ENCODE measurements at places on chromosomes 11 and 22.

DNA sequence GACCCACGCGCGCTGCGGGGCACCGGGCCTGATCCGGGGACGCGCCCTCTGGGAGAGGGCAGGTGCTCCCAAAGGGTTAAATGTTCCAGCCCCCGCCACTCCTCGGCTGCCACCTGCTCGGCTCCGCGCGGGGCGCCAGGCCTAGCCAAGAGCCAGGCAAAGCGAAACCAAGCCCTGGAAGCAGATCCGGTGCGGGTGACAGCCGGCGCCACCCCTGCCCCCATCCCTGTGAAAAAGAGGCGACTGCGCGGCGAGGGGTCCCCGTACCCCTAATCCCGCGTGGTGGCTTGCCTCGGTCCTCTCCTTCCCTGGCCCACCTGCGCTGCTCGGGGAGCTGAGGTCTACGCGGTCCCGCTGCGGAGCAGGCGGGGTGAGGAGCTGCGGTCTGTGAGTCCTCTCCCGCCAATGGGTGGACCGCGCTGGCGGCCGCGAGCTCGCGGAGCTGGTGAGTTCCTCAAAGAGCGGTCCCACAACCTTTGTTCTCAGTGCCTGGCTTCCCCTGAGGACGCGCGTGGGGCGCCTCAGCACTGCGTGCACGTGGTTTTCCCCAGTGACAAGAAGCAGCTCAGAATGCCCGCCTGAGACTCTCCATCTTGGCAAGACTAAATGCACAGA, at the start of gene ME3:
TSS of gene ME3 (minus strand) at position 610 of the 615 bp plus-strand sequence.
- peak; percentile 80 for DNase-seq

DNA sequence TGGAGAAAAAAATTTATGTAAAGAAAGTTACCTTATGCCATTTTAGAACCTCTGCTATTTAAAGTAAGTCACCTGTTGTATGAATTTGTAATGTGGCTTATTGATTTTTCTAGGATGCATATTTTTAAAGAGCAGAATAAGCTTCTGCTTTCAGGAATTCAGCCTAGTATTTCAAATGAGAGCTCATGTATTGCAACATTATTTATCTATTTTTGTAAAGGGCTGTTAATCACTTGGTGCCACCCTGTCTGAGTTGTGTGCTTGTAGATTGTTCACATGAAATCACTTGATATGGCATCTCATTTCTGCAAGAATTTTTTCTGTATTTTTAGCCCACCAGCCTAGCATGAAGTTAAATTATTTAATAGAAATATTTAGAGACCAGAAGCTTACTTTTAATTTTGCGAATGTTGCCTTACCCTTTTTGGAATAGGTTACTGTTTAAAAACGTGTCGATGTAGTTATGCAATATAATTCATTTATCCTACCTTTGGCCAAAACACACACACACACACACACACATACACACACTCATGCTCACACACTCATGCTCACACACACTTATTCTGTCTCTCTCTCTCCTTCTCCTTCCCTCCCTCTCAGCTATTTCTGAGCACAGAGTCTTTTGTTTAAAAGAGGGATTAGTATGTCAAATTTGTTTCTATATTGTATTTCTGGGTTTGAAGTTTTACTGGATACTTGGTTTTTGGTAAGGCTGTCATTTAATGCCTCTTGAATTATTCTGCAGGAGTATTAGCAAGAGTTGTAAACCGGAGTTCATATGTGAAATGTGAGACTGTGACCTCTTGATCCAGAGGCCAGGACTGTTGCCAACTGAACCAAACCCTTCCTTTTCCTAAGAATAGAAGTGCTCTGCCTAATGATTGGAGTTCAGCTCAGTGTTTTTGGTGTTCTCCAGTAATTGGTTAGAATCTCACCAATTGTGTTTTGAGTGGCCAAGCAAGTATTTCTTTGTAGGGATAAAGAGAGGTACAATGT, 34.4 kb downstream of the YAP1 start:
- peak; percentile 62 for DNase-seq

DNA sequence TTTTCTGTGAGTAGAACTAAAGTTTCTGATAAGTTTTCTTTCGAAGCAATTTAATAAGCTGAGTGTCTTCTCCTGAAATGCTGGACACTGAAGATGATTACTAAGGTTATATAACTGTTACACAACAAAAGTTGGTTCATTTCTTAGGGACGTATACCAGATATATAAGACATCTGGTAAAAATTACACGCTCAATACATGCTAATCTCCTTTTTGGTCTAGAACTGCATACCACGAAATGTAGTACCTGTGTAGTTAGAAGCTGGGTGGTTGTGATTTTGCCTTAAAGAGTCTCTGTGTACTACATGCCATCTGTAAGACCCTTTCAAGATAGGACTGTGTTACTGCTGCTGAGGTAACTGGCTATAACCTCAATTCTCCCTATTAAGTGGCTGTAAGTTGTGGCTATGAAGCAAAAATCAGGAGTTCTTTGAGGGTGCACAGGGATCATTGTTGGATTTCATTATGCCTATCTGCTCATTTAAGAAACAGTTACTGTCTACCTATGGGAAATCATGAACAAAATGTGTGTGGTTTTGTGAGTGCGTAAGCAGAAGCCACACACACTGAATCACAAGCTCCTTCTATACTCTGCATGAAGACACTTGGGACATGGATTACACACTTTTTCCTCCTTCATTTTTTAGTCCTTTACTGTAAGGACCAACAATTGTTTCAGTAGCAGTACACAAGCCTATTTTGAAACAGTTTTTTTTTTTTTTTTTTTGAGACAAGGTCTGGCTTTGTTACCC, 195.9 kb downstream of the SWAP70 start:
- no peak for DNase-seq

GRCh38 chr11:133697603-133698180, 147.6 kb downstream of the SPATA19 start:
- DNase-seq, result no peak

Data from tongue (tissue), 3 donors.